ENCODE measurements at places on chromosomes 5 and 9.

DNA sequence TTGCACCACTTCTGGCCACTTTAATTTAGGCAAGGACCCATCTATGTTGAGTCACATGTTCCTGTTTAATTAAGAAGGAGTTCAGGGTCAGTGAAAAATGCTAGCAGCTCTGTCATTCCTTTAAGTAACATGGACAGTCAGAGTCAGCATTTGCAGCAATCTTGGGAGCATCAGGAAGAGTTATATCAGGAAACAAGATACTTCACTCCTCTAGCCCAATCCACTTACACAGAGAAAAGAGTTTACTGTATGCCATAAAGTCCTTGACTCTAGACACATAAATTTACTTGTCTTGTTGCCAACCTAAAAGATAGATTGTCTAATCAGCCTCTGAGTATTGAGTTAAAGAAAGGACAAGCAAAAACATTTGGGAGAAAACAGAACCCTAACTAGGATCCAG, 266.7 kb downstream of the PJA2 start:
- no peak for DNase-seq

DNA sequence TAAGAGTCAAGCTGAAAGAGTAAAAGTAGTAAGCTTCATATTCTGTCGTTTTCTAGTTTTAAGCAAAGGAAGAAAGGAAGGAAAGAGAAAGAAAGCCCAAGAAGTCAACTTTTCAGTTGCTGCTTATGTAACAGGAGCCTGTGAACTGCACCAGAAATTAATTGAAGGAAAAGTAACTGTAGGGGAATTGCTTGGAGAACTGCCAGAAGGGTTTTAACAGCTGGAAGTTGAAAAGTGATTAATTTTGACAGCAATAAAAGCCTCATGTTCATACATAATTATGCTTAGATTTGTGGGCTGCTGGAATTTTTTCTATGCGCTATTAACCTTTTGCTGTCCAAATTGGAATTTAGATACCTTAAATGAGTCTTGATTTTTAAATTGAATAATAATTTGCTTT, 255.7 kb downstream of the ENC1 start:
- no peak for DNase-seq

DNA sequence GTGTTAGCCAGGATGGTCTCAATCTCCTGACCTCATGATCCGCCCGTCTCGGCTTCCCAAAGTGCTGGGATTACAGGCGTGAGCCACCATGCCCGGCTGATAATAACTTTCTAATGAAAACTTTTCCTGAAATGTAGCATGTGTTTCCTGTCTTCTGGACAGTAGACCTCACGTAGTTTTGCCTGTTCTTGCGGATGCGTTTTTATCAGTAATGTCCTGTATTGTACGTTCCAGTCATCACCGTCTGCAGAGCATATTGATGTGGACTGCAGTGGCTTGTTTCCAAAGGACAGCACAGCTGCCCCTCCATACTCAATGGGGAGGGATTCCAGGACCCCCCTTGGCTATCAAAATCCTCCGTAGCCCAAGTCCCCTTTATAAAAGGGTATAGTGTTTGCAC, 12.8 kb downstream of the EXOC3 start:
- DNase-seq = no peak

DNA sequence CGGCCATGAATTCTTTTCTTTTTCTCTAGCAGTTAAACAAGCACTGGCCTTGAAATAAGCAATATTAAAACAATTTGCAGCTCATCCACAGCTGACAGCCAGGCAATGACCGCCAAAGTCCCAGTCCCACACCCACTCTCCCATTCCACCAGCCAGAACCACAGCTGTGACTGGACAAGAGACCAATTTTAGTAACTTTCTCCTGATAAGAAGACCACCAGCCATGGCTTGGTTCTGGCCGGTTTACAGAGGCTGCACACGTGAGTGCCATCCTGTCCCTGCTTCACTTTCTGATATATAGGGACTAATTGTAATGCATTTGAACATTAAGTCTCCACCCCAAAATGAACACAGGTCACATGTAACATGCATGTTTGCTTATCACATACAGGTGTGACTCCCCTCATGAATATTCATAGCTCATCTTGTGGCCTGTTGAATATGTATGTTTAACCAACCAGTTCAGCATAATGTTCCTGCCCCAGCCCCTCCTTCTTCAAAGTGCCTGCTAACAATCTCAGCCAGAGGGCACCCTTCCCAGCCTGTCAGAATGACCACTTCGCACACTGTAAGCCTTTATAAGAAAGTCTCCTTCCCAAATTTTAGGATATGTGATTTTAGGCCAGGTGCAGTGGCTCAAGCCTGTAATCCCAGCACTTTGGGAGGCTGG, 23.9 kb upstream of the FANCC start:
- no peak for DNase-seq

DNA sequence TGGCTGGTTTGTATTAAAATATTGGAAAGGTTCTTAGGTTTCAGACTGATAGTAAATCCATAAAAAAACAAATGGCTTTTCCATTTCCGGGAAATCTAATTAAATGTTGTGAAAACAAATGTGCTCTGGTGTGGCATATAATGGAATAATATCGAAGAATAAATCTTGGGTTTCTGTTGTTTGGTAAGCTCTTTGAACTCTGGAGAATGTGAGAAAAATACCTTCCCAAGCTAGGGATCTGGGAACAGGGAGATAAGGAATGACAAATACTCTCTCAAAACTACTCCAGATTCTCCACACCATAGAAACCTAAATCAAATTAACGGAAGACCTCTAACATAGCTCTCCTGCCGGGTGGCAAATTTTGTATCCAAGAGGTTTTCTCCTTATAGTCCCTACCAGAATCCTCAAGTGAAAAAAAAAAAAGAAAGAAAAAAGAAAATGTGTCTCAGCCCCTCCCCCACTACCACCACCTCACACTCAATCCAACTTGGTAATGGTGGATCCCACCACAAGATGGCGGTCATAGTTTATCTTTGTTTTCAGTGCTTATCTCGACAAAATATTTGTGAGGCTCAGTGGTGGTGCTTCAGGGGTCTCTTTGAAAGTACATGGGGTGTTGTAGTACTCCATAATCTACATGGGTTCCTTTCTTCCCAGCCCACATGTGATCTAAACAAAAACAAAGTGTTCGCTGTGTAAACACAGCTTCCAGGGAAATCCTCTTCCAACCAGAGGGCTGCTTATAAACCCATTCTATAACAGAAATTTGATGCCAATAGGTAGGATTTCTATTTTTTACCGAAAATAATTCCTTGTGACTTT, 54.5 kb upstream of the FST start:
- no peak for DNase-seq

GRCh38 chr5:80468131-80468530, 19.8 kb upstream of the FAM151B start:
- no peak for DNase-seq

- DNase-seq = no peak
Measured at GRCh38 chr9:108322326-108323098, 533.3 kb downstream of the ACTL7B start.

DNA sequence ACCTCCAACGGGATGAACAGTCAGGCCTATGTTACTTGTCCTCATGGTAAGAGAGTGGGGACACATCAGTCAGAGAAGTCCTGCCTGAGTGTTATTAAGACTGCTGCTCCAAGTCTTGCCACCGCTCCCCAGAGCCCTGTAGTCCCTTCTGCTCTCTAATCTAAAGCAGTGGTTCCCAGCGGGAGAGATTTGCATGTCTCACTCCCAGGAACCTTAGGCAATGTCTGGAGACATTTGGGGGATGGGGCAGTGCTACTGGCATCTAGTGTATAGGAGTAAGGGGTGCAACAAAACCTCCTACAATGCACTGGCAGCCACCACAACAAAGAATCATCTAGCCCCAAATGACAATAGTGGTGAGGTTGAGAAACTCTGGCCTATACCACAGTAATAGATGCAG, 2.6 kb upstream of the SVEP1 start:
- DNase-seq = no peak

- no peak for DNase-seq
Measured at GRCh38 chr5:34001241-34001841, 6.5 kb downstream of the AMACR start.

DNA sequence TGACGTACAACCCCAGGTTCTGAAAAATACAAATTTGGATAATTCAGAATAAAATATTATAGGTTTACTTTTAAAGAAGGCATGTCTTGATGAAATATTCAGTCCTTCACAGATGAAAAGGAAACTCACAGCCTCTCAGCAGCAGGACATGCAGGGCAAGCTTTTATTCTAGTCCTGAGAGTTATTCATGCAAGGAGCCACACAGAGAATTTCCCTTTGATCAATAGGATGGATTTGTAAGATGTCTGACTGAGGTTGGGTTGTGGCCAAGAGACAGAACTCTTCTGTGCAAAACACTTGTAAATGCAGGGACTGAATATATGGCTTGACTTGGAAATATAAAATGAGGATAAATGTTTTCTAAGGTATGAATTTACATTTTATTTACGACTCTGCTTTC, 48.8 kb upstream of the TBCA start:
- no peak for DNase-seq

DNA sequence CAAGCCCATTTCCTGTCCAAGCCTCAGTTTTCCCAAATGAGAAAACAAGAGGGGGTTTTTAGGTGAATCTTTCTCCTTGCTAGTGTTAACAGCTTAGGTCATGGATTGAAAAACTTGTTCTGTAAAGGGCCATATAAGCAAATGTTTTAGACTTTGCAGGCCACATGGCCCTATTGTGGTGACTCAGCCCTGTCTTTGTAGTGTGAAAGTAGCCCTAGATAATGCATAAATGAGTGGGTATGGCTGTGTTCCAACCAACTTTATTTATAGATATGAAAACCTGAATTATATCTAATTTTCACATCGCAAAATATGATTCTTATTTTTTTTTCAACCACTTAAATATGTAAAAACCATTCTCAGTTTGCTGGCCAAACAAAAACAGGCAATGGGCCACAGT, 6.9 kb upstream of the BARX1 start:
- DNase-seq = no peak

DNA sequence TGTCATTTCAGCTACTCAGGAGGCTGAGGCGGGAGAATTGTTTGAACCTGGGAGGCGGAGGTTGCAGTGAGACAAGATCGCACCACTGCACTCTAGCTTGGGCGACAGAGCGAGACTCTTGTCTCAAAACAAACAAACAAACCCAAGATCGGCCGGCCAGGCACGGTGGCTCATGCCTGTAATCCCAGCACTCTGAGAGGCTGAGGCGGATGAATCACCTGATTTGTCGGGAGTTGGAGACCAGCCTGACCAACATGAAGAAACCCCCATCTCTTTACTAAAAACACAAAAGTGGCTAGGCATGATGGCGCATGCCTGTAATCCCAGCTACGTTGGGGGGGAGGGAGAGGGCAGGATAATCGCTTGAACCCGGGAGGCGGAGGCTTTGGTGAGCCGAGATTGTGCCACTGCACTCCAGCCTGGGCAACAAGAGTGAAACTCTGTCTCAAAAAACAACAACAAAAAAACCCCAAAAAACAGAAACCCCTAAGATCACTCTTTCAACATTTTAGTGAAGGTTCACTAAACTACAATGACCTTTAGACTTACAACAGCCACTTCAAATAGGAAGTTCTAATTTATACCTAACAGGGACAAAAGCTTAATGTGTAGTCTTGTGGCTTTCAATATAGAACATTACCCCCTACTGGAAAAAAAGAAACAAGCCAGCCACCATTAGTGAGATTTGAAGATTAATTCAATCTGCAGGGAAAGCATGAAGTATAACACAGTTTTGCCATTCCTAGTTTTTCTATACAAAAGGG, 7.0 kb downstream of the HSPA9 start:
- no peak for DNase-seq

DNA sequence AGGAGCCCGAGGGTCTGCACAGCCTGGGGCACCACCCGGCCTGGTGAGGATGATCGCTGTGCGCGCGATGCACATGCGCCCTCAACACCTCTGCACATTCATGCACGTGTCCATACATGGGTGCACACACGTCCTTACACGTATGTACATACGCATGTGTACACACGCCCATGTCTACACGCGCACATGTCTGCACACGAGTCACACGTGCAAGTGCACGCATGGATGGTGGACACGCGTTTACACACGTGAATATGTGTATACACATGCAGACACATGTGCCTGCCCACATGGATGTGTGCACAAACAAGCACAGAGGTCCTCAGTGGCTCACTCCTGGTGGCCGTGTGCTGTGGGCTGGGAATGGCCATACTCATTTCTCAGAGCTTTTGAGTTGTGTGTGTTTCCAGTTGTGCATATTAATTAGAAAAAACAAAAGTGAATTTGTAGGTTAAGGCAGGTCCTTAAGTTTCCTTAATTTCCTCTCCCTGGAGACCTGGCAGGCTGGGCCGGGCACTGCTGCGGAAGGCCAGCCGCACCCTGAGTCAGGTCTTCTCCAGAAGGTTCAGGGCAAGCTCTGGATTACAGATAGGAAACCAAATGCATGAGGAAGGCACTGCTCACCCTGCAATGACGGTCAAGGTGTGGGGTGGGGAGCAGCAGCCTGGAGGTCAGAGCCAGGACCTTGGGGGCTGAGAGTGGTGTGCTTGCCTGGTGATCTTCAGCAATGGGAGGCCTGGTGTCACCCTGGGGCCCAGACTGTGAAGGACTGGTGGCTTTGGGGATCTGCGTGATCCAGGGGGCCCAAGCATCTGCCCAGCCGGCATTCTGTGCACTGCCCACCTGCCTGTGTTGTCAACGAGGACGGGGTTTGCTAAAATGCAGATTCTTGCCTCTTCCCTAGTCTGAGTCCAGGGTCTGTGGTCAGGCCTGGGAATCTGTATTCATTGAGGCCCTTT, 1.3 kb upstream of the RNU6ATAC start:
- peak; percentile 31 for DNase-seq

Data from activated effector memory CD4-positive, alpha-beta T cell treated with Interleukin-2 at 50 U/mL for 16 hours (primary cell).